ENCODE measurements at places on chromosomes 5 and 9.

DNA sequence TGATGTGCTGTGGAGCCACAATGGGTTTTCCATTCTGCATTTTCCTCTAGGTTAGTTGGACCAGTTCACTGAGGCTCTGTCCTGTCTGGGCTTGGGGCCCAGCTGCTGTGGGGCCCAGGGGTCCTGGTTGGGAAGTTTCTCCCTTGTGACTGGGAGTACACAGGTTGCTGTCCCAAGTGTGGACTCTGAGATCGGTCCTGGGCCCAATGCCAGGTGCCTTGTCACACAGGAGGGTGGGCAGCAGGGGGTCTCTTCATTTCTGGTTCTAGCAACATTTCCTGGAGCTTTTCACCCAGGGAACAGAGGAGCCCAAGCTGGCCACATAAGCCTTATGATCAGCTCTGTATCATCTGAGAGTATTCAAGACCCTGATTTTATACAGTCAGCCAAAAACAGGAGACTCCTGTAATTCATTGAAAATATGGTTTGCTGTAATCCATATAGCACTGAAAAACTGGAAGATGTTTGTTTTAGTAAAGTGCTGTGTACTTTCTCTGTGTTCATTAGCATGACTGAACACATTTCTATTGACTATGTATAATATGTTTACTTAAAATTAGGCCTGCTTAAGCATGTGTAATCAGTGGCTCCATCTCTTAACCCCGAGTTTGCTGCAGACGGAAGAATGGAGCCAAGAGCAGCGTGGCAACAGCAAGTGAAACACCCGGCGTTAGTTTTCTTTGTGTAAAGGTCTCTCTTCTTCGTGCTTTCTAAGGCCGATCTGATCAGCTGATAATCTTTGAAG lies 62.5 kb downstream of the MVB12B start:
- DNase-seq: no peak

GRCh38 chr5:36704131-36704530 lies 97.7 kb downstream of the SLC1A3 start:
- no peak for DNase-seq

DNA sequence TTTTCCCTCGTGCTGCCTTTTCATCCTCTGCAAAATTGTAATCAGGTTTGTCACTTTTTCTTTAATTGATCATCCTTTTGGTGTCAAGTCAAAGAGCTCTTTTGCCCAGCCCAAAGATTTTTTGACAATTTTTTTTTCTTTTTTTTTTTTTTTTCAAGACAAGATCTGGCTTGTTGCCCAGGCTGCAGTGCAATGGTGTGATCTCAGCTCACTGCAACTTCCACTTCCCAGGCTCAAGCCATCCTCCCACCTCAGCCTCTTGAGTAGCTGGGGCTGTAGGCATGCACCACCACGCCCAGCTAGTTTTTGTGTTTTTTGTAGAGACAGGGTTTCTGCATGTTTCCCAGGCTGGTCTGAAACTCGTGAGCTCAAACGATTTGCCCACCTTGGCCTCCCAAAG lies 36.7 kb downstream of the CDK7 start:
- DNase-seq: no peak

GRCh38 chr5:103273952-103274351 lies 15.4 kb downstream of the MACIR start:
- no peak for DNase-seq

DNA sequence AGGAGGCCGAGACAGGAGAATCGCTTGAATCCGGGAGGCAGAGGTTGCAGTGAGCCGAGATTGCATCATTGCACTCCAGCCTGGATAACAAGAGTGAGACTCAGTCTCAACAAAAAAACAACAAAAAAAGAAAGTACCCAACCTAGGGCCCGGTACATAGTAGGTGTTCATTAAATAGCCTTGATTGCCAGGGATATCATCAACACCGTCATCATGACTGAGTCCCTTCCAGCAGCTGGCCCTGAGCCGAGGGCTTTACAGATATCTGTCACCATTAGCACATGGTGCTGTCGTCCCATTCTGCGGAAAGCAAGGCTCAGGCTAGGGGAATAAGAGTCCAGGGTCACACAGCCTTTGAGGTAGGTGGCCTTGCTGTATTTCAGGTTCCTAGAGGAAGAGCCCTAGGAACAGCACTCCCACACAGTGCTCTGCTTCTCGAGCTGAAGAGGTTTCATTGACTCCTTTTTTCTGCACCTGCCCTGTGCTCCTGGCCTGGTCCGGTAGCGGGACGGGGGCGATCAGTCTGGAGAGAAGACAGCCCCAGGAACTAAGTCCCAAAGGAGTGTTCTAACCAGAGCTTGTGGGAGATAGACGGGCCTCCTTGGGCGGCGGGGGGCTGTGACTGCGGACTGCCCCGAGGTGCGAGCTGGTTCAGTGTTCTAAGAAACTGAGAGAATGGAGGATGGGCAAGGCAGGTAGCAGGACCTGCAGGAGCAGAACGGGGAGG lies 48.2 kb downstream of the CXXC5 start:
- DNase-seq: no peak

- DNase-seq: no peak
Measured at GRCh38 chr5:2120361-2120760, 237.6 kb upstream of the IRX4 start.

GRCh38 chr9:32490601-32491000 lies 35.4 kb downstream of the RIGI start:
- DNase-seq: no peak

DNA sequence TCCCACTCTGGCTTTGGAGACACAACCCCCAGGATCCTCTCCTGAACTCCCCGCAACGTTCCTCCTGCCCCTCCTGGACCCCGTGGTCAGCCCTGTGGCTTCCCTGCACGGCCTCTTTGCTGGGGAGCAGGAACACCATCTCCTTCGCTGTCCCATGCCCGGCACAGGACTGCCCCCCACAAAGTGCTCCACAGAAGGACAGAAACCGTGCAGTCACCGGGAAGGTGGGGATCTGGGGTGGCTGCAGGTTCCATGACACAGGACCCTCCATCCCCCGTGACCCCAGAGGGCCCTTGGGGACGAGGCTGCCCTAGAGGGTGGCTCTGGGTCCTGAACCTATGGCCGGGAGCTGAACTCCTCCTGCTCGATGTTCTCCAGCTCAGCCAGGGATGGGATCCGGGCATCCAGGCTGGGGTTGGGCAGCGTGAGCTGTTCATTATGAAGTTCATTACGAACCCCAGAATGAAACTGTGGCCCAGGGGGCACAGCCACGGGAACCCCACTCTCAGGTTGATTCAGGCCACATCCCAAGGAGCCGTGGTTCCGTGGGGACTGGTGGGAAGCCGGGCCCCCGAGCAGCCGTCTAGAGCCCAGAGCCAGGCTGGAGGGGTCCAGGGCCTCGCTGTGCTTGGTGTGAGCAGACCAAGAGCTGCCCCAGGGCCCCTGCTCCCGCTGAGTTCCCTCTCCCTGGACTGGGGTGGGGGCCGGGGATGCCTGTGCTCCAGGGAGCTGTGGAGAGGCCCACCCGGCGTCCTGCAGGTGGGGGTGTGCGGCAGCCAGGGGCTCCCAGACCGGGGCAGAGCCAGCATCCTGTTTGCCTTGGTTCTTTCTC lies 684 bp upstream of the SLC6A19 start:
- DNase-seq: no peak

DNA sequence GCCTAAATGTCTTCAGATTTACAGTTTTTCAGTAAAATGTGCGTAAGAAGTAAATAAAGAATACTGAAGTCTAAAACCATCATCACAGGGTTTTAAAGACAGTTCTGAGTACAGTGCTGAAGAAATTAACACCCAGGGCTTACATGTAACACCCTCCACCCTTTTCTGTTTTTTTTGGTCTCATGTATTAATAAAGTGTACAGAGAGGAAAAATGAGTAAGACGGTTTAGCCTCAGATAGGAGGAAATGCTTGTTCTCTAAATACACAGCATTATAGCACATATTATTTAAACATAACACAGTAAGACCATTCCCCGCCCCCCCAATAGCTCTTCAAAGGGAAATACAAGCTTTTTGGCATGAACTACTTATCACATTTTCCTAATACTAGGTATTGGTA lies 119.3 kb downstream of the CHSY3 start:
- DNase-seq: no peak

- DNase-seq: no peak
Measured at GRCh38 chr9:134518004-134518606, 123.5 kb upstream of the COL5A1 start.

DNA sequence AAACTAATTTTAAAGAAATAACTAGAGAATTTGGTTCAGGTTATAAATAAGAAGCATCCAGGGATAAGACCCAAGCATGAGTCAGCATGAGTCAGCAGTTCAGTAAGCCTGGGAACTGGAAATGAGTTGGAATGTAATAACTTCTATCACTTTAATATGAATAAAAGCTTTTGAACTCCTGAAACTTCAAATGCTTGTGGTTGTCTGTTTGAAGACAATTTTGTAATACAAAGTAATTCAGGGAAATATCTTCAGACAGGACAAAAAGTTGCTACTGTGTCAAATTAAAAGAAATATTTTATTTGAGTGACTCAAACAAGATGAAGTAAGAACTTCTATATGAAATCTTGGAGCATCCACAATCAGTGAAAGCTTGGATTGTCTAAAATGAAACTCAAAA lies 331.2 kb upstream of the DAB2 start:
- no peak for DNase-seq

DNA sequence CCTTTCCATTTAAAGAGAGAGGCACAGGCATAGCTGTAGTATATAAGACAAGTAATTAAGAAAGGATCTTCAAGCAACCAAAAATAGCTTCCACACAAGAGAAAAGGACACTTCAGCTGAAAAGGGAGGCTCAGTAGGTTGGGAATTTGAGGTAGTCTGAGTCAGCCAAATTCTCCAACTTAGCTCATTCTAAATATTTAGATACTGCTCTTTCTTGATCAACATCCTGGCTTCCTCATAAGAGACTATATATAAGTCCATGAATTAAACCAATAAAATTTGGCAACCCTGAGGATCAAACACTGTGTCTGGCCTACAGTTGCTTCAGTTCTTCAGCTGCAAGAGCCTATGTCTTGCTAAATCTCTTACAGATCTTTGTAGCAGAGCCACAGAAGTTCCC lies 17.8 kb downstream of the HINT1 start:
- no peak for DNase-seq

DNA sequence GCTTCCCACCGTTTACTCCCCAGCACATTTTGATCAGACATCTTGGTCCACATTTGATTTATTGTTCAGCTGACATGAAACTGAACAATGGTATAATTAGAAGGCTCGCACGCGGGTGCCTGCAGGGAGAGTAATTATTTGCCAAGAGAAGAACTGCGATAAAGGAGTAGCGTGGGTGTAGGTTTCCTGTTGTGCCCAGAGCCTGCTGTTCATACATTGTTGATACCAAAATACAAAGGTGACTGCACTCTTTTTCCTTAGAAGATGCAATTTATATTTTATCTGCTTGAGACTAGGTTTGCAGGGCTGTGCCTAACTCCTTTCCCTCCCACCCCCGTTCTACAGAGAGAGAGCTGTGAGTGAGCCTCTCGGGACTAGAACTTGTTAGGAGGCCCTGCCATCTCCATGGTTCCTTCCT lies 241.8 kb upstream of the MSX2 start:
- no peak for DNase-seq

DNA sequence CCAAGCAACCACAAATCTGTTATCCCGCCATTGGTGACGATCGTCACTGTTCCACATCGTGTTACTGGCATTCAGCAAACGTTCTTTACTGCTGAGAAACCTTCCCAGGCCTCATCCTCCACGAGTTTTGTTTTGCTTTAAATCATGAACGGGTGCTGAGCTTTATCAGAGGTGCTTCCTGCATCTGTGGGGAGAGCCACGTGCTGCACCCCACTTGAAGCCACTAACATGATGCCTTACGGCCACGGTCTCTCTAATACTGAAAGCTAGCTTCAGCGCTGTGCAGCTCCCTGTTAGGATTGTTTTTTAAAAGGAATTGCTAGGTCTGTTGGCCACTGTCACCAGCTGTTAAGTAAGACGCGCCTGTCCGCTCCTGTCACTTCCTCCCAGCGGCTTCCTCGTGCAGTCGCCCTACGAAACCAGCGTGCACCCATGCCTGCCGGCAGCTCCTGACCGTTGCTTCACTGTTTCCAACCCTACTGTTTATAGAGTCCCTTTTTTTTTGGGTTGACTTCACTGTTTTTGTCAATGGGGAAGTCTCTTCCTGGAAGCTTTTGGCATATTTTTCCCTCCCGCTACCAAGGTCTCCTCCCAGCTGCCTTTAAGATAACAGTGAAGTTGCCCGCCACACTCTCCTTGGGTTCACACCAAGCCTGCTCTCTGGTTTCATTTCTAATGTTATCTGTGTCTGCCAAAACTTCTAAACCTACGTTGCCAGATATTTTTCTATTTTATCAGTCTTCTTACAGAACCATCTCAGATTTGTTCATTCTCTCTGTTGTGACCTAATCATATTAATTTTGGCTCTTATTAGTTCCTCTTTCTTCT lies 20.3 kb downstream of the LPCAT1 start:
- no peak for DNase-seq

DNA sequence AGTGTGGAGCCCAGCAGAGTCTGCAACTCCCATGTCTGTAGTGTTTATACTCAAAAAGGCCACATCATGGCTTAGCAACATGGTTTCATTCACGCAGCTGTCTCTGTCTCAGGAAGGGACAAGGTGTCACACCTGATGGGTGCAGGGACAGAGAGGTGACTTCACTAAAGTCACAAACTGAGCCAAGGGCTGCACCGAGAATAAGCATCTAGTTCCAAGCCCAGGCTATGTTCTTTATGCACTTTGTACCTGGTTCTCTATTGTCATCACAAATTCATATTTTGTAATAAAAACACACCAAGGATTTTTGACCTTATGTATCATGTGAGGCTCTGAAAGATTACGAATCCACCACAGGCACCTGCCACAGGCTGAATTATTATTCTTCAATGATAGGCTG lies 64.9 kb upstream of the STK32A start:
- no peak for DNase-seq

GRCh38 chr9:94560237-94560636 lies 5.4 kb downstream of the PCAT7 start:
- no peak for DNase-seq

DNA sequence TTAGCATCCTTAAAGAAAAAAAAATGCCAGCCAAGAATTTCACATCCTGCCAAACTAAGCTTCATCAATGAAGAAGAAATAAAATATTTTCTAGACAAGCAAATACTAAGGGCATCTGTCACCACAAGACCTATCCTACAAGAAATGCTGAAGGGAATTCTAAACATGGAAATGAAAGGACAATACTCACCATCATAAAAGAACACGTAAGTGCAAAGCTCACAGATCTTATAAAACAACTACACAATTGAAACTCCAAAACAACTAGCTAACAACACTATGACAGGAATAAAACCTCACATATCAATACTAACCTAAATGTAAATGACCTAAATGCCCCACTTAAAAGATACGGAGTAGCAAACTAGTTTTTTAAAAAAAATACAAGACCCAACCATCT lies 71.4 kb downstream of the TTC39B start:
- no peak for DNase-seq

Data from stimulated activated CD8-positive, alpha-beta memory T cell treated with anti-CD3 and anti-CD28 coated beads, Interleukin-7, amount 100 ng/mL, for 1 hour (primary cell).